Activated B cell treated with CpG ODN at 0.5 μM for 24 hours (primary cell): ENCODE measurements at places on chromosomes 12 and 14. TPM values are rescaled to one million over a fixed set of nuclear protein-coding genes. Genes with fewer than 3 reads are reported as not detected.

Gene PTGER2
- 0.09 and 0.12 TPM in 2 replicates for total RNA-seq

Gene MANSC4
- not detected in 2 replicates for total RNA-seq

Gene EML1
- not detected in 2 replicates for total RNA-seq

Gene ZFYVE26
- total RNA-seq: 40.7 and 41.1 TPM in 2 replicates

Gene SLCO1B1
- not detected in 2 replicates for total RNA-seq

Gene INSM2
- not detected in 2 replicates for total RNA-seq

Gene ADGRD1
- 0.46 and 0.47 TPM in 2 replicates for total RNA-seq

Gene PPFIBP1
- 7.2 and 8.1 TPM in 2 replicates for total RNA-seq

Gene ZFHX2
- 2.2 and 2.6 TPM in 2 replicates for total RNA-seq

DNA sequence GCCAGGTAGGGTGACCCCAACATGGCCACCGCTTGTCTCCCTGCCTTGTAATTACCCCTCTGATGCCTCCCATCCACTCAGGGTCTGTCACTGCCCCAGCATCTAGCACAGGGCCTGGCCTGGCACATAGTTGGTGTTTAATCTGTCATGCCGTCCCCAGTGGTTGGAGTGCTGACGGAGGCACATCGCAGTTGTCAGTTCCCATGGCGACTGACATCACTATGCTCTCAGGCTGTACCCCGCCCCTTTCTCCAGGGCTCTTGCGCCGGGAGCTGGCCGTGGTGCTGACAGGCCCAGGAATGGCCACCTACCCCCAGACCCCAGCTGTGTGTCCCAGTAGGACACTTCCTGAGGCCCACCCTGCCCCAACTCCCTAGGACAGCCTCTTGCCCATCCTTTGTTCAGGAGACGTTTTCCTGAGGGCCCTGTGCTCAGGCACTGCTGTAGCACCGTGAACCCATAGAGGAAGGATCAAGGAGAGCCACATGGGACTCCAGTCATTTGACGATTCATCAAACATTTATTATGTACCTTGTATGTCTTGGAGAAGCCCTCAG, 23.0 kb downstream of the FAM222A start:
- no peaks in the 10 kb centered on the region for H3K36me3 ChIP-seq
- H3K27ac ChIP-seq: no peak overlapping the region
- H3K4me1 ChIP-seq: no peaks in the 10 kb centered on the region
- DNase-seq: peak; percentile 10
- no peak overlapping the region for H3K4me3 ChIP-seq

DNA sequence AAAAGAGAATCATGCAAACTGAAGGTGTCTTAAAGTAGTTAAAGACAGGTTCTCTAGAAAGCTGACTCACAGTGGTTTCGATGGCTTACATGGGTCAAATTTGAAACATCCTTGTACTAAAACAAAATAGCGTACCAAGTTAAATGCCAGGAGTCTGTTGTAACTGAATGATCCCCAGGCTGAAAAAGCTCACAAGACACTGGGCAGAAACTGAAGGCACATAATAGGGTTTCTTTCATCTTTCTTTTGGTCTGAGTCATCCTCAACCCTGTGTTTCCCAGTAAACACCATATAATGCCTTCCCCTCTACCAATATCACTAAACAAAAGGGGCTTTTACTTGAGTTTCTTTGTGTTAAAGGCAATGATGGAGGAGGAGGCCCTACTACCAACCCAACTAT, 12.8 kb downstream of the ZFYVE1 start:
- no peak overlapping the region for H3K4me3 ChIP-seq
- no peak overlapping the region for H3K27ac ChIP-seq
- H3K4me1 ChIP-seq: peaks cover 11% of the 10 kb centered on the region
- DNase-seq: no peak
- peaks cover 47% of the 10 kb centered on the region for H3K36me3 ChIP-seq
- no peaks in the 10 kb centered on the region for H3K27me3 ChIP-seq

GRCh38 chr12:62915204-62915529, 19.8 kb downstream of the PPM1H start:
- no peak for DNase-seq
- no peaks in the 10 kb centered on the region for H3K36me3 ChIP-seq
- no peak overlapping the region for H3K4me3 ChIP-seq
- no peaks in the 10 kb centered on the region for H3K4me1 ChIP-seq
- H3K27ac ChIP-seq: no peak overlapping the region

DNA sequence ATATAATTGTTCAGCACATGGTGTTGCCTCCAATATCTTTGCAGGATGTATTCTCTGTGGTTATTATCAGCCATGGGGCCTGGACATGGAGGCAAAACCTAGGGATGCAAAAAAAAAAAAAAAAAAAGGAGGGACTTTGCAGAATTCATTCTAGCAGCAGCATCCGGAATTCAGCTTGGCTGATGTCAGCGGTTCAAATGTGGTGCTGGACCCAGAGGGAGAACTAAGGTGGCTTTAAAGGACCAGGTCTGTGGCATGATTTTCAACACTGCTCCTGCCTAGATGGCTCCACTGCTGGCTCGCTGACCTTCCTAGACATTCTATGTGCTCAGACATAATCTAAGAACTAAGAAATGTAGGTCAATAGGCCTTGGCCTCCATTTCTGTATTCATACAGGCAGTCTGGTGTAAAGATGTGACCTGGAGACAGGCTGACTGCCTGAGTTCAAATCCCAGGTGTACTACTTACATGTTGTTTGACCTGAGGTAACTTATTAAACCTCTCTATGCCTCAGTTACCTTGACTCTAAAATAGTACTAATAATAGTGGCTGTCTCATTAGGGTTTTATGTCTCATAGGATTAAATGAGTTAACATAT, 108.6 kb downstream of the PPM1A start:
- H3K27me3 ChIP-seq: peaks cover 14% of the 10 kb centered on the region
- no peaks in the 10 kb centered on the region for H3K4me1 ChIP-seq
- no peak overlapping the region for H3K4me3 ChIP-seq
- H3K27ac ChIP-seq: no peak overlapping the region

DNA sequence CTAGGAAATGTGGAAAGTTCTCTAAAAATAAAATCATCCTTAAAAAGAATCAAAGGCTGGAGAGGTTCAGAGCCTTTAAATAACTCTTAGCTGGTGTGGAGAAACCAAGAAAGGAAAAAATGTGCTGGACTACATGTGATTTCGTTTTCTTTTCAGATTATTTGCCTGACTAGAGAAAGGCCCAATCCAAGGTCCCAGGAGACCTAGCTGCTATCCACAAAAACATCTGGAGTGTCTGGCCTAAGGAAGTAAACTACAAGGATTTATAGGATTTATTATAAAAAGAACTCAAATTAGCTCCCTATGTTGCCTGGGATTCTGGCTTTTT, 774 bp upstream of the TMEM30B start:
- no peaks in the 10 kb centered on the region for H3K36me3 ChIP-seq
- peaks cover 13% of the 10 kb centered on the region for H3K4me1 ChIP-seq
- DNase-seq: no peak
- H3K27ac ChIP-seq: no peak overlapping the region
- no peak overlapping the region for H3K4me3 ChIP-seq

DNA sequence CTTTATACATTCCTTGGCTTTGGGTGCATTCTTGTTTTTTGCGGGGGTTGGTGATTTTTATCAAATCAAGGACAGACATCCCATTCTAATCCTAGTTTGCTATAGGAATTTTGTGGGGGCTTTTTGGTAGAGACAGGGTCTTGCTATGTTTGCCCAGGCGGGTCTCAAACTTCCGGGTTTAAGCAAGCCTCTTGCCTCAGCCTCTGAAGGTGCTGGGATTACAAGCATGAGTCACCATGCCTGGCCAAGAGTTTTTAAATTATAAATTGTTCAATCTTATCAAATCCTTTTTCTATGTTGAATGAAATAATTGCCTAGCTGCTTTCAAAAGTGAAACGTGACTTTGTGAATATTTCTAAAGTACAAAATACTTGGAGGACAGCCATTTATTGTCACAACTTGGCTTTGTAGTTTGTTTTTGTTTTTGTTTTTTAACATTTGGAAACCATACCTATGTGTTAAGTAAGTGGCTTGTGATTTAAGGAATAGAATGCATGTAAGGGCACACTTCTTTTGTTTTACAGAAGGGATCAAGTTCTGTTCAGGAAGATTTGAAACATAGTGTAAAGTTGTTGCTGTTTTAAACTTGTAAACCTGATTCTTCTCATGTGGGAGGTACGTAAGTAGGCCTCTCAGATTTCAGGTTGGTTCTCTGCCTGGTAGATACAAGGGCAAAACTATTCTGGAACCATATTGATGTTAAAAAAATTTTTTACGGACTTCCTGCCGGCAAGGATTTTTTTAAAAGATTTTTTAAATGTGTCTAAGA, 13.4 kb downstream of the MARK3 start:
- no peak overlapping the region for H3K27ac ChIP-seq
- DNase-seq: no peak
- peaks cover 8% of the 10 kb centered on the region for H3K36me3 ChIP-seq
- H3K27me3 ChIP-seq: no peaks in the 10 kb centered on the region
- H3K4me3 ChIP-seq: no peak overlapping the region
- H3K4me1 ChIP-seq: peaks cover 78% of the 10 kb centered on the region

DNA sequence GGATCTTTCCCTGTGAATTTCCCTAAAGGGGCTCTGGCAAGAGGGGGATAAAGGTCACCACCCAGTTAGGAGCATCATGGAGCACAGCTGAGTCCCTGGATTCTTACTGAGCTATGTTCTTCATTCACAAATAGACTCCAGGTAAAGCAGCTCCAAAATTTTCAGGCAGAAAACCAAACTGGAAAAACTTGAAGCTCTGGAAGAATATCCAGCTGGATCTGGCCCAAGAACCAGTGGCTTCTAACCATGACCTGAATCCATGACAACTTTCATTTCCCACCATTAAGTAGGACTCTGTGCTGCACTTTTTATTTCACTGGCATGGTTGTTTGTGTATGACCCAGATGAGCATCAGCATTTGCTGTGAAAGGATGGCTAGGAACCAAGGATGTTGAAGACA, 180.4 kb upstream of the FKBP4 start:
- H3K27ac ChIP-seq: no peak overlapping the region
- DNase-seq: no peak
- peaks cover 21% of the 10 kb centered on the region for H3K27me3 ChIP-seq
- no peaks in the 10 kb centered on the region for H3K4me1 ChIP-seq
- no peaks in the 10 kb centered on the region for H3K36me3 ChIP-seq

DNA sequence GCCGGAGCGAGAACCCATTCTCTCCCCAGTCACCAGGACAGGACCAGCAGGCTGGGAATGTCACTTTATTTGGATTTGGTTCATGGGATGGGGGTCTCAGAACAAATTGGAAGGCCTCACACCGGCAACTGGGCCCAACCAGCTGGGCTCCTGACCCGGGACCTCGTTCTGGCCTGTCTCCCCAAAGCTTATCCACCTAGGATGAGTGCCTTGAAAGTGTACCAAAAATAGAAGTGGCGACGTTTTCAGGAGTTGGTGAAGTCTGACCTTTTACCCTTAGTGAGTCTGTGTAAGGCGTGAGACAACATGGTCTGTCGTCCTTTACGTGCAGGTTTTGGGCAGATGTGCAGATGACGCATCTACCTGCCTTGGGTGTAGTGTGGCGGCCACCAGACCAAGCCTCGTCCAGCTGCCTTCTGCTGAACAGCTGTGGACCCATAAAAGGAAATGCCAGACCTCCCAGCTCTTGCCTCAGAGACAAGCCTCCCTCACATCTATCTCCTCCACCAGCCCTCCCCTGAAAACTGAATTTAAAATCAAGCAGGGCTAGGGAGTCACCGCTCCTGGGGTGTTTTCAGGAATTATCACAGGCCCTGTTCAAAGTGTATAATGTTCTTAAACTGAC, 36.6 kb upstream of the CLMN start:
- no peaks in the 10 kb centered on the region for H3K36me3 ChIP-seq
- no peak for DNase-seq
- H3K27ac ChIP-seq: no peak overlapping the region

- H3K27ac ChIP-seq: no peak overlapping the region
- H3K4me1 ChIP-seq: no peaks in the 10 kb centered on the region
- H3K27me3 ChIP-seq: no peaks in the 10 kb centered on the region
- H3K36me3 ChIP-seq: no peaks in the 10 kb centered on the region
- no peak for DNase-seq
Observed at GRCh38 chr14:82565825-82566224, 1032.2 kb upstream of the SEL1L start.

- H3K4me1 ChIP-seq: no peaks in the 10 kb centered on the region
- H3K36me3 ChIP-seq: no peaks in the 10 kb centered on the region
- no peaks in the 10 kb centered on the region for H3K27me3 ChIP-seq
Observed at GRCh38 chr14:80535171-80535570, 323.9 kb upstream of the DIO2 start.

DNA sequence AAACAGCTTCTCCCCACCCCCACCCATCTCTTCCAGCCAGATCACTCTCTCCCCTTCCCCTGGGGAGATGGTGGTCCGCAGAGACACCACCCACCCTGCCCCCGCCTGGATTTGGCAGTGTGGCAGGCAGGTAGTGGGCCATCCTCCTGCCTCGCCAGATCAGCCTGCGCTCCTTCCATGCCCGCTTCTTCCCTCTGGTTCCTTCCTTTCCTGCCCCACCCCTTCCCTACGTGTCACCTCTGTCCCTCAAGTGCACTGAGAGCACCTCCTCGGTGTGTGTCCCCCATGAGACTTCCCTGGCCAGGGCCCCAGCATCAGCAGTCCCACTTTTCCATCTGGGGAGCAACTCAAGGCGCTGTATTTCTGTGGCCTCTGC, 632 bp downstream of the NYNRIN start:
- peak overlapping the region; percentile 71 for H3K4me3 ChIP-seq
- no peaks in the 10 kb centered on the region for H3K36me3 ChIP-seq
- H3K27me3 ChIP-seq: peaks cover 30% of the 10 kb centered on the region
- no peak for DNase-seq
- H3K27ac ChIP-seq: no peak overlapping the region
